ENCODE measurements at places on chromosomes 7 and 10.
A peak's percentile ranks its signal among the peaks of the same experiment; 100 is the strongest.

GRCh38 chr10:48541144-48541795 is 63.6 kb downstream of the ARHGAP22 start:
- no peak for DNase-seq

DNA sequence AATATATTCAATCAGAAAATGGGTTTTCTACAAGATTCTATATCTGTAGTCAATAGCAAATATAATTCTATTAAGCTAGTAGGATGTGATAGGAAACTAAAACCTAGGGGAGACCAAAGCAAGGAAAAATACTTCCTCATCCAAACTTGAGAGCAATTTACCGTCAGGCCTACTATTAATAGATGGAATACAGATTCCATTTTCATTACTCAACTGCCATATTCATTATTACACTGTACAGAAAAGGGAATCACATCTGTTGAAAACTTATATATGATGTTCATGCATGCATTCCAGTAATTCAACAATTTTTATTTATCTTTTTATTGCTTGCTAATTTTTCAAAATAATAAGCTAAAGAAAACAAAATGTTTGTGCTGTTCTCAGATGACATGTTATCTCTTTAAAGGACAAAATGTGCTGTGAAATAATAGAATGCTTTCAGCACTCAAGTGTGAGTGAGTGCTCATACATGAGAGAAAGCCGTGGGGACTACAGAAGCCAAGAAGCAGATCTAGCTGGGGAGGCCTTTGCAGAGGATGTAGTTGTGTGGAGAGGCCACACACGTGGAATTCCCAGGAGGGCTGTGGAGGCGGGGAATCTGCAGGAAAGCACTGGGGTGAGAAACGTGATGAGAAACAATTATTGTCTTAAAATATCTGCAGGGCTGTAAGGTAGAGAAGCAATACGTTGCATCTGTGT is 110.0 kb downstream of the EGFR start:
- no peak for DNase-seq

GRCh38 chr10:44168478-44168877 is 216.4 kb downstream of the CXCL12 start:
- DNase-seq = no peak

DNA sequence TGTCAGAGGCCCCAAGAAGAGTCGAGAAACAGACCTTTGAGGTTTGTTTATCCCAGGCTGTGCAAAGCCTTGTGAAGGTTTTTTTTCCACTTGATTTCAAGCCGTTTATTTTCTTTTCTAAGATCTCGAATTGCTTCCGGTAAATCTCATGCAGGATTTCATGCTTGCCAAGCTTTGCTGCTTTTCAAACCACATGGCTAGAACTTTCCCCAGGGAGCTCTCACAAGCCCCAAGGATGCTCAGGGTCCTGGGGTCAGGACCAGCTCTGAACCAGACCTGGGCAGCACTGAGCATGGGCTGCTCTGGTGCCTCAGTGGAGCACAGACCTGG is 48.0 kb upstream of the AQP1 start:
- DNase-seq = no peak

DNA sequence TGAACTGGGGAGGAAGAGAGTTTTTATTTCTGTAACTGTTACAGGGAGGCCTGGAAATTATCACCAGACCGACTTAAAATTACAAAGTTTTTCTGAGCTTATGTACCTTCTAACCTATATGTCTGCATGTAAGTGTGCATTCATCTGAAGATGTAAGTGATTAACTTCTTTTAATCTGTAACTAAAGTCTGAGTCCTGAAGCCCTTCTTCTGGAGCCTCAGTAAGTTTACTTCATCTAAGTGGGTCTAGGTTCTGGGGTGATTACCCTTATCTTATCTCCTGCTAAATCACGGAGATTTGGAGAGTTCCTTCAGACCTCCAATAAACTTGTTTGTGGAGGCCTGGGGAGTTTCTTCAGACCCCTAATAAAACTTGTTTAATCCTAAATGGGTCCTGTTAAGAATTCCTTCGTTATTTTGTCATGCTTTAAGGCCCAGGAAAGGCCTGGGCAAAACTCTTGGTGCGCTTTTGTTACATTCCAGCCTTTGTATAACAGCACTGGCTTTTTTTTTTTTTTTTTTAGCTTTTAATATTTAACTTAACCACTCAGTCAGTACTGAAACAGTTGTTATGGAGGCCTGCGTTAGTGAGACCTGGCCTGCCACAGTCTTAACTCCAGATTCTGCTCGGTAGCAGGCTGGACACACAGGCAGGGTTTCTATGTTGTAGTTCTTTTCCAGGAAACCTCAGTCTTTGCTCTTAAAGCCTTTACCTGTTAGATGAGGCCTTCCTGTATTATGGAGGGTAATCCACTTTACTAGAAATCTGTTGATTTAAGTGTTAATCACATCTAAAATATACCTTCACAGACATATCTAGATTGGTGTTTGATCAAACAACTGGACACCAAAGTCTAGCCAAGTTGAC is 33.0 kb downstream of the TPST1 start:
- no peak for DNase-seq

DNA sequence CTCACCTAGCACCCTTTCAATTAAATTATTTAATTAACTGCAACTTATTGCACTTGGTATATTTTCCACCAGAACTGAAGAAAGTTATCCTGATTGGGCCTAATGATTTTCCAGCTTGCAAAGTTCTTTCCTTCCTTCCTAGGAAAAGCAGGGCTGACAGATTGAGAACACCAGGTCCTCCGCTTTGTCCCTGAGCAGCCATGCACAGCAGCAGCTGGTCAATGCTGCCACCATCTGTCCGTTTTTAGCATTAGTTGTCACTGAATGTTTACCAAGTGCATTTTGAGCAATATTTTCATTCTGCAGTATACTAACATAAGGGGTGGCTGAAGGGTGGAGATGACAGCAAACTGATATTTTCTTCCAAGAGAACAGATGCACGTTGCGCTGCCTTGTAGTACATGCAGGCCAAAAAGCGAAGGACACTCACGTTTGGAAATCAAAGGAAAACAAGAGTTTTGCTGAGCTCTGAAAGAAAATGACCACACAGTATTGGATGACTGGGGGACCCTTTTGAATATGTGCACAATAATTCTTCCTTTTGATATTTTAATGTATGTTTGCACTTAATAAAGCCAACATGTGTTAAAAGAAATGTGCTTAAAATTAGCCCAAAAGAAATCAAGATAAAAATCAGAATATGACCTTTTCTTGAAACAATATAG is 248.8 kb upstream of the PTN start:
- DNase-seq = peak; percentile 16

DNA sequence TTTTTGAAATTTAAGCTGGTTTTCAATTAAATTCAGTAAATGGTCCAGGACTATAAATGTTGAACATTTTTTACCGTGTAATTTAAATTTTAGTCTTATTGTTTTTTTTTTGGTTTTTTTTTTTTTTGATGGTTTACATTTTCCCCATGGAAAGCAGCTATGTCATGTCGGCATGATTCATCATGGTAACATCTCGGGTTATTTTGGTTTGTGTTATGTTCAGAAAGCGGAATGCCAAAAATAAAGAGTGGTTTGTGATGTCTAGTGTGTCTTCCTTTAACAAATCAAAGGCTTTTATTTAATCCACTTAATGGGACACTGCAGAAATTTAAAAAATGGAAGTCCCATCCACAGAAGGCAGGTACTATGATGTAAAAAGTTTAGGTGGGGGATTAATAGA is 58.5 kb downstream of the TRUB1 start:
- DNase-seq = no peak

GRCh38 chr7:150368884-150369747 is 494 bp downstream of the REPIN1 start:
- DNase-seq = no peak

DNA sequence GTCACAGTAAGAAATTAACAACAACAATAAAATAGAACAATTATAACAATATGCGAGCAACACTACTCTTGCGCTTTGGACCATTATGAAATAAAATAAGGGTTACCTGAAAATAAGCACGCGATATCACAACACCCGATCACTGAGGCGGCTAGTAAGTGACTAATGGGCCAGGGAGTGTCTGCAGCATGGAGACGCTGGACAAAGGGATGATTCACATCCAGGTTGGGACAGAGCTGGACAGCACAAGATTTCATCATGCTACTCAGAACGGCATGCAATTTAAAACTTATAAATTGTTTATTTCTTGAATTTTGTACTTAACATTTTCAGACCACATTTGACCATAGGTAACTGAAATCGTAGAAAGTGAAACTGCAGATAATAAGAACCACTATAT is 15.6 kb downstream of the HIBADH start:
- DNase-seq = no peak

DNA sequence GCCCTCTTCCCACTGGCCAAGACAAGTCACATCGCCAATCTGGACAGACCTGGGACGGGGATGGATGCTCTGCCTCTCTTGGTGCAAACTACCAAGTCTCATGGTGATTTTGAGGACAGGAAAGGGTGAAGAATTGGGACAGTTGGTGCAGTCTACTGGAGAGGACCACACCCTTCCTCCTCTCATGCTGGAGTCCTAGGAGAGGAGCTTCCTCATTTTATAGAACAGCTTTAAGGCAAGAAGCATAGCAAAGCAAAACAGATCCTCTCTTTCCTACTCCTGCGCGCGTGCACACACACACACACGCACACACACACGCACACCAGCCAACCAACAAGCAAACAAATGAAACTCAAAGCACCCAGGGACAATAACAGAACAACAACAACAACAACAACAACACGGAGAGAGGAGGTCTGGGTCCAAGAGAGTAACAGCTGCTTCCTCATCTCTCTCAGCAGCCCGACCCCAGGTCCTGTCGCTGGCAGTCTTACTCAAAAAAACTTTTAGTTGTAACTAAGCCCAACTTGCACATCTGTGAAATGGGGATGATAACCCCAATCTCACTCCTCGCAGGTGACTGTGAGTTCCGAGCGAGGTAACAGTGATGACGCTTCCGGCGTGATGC is 83.4 kb downstream of the TMEM178B start:
- DNase-seq = no peak

GRCh38 chr10:11205030-11205772 is 187.5 kb downstream of the CELF2 start:
- DNase-seq = no peak

GRCh38 chr7:95317546-95317945 is 6.8 kb downstream of the PON1 start:
- DNase-seq = no peak

GRCh38 chr7:84532196-84532595 is 337.6 kb upstream of the SEMA3A start:
- DNase-seq = no peak

GRCh38 chr7:88127637-88128290 is 92.1 kb downstream of the SRI start:
- no peak for DNase-seq

DNA sequence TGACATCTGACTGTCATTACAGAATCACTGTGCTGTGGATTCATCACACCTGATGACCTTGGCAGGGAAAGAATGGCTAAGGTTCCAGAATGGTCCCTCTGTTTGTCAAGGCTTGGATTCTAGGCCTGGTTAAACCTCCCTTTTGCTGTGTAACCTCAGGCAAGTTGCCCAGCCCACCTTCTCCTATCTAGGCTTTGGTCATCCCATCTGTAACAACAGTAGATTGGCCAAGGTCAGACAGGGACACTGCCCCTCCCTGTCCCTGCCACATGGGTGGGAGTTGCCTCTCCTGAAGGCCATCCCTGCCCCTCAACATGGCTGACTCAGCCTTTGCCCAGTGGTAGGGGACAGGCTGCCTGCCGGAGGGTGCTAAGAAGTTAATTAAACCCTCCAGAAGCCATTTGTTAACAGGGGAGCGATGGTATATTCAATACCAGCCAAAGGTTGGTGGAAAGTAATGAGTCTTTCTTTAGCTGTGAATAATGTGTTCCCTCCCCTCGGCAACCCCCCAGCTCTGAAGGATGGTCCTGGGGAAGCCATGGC is 149.8 kb upstream of the PCBD1 start:
- no peak for DNase-seq

DNA sequence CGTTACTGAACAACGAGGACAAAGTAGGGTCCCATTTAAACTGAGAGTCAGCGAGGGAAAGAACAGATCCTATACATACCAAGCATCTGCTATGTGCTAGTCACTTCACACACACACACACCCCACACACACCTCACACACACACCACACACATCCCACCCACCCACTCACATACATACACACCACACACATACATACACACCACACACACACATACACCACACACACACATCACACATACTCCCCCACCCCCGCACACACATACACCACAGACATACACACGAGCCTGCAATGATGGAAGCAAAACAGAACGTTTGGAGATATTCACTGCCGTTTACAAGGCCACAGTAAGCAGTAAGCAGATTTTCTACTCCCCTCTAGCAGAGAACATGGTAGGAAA is 607 bp upstream of the GRB10 start:
- DNase-seq = no peak

- no peak for DNase-seq
Observed at GRCh38 chr10:124723826-124724225, 20.4 kb downstream of the FAM53B start.

GRCh38 chr10:92750791-92751533 is 61.2 kb downstream of the HHEX start:
- DNase-seq = no peak

DNA sequence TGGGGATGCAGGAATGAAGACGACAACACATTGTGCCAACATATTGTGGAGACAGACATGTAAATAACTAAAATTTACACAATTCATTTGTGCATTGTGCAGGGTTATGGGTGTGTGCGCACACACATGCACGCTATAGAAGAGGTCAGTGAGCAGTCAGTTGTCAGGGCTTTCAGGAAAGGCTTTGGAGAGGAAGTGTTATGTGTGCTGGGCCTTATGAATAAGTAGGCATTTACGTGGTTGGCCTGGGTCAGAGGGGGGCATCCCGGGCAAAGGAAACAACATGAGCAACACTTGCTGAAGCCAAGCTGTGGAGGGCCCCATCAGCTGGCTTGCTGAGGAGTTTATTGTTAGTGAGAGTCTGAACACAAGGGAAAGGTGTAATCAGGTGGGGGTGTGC is 4.1 kb downstream of the PRXL2A start:
- no peak for DNase-seq

- no peak for DNase-seq
Observed at GRCh38 chr7:46559194-46559832, 638.2 kb upstream of the IGFBP3 start.

- no peak for DNase-seq
Observed at GRCh38 chr7:132261327-132262159, 314.7 kb downstream of the PLXNA4 start.

DNA sequence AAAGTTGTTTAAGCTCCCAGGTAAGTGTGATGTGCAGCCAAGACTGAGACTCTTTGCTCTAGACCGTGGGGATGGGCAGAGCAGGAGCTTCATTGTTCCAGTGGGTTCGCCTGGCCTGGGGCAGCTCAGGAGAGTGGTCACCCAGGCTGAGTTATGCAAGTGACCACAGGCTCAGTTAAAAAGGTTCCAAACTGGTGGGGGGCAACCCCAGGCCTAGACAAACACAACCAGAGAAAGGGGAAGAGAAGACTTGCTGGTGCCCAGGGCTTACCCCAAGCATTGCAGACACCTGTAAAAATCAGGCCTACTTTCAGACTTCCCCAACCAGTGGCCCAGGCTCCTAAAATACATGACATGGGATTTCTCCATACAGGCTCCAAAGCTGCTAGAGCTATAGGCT is 21.6 kb downstream of the CREB3L2 start:
- no peak for DNase-seq
